Fibroblast of skin of left biceps (primary cell): ENCODE measurements at places on chromosomes 11 and 22.

DNA sequence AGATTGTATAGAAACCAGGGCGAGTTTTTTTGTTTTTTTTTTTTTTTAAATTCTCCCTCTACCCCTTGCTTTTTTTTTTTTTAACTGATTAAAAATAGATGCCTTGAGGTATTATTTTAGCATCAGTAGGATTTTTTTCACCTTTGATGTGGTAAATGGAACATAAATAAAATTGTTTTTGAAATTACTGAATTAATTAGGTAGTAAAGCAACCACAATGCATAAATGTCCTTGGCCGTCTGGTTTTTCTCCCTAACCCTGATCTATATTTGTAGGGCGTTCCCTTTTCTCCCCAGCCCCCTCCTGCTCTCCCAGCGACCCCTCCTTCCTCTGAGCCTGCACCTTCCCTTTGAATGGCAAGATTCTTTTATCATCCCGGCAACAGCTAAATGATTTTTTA lies 107.8 kb downstream of the ZBTB16 start:
- DNase-seq: no peak

DNA sequence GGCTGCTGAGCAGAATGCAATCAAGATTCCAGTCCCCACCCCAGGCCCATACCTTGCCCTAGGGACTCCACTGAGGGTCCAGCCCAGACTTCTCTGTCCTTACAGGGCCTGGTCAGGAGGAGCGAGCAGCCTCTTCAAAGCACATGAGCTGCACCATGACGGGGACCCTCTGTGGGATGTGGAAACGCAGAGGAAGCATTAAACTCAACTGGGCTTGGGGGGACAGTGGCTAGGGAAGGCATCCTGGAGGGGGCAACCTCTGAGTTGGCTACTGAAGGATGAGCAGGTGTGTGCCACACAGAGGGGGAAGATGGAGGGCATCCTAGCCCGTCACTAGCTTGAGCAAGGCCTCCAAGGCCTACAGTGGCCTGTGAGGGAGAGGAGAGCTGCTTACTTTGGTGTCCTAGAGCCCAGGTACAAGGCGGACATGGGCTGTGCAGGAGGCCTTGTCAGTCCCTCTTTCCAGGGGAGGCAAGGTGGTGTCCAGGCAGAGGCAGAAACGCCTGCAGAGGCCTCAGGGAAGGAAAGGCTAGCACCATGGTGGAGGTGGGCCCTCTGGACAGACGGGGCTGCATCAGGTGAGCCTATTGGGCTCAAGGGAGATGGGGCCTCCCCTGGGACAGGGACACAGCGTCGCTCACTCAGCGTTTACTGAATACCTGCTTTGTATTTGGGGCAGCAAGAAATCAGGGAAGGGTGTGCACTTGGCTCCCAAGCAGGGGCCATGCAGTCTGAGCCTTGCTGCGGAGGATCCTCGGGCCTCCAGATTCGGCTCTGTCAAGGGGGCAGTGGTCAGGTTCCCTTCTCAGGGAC lies 14.3 kb downstream of the TTC38 start:
- DNase-seq: no peak

- DNase-seq: no peak
Measured at GRCh38 chr11:65478388-65479183, 20.3 kb upstream of the MALAT1 start.

DNA sequence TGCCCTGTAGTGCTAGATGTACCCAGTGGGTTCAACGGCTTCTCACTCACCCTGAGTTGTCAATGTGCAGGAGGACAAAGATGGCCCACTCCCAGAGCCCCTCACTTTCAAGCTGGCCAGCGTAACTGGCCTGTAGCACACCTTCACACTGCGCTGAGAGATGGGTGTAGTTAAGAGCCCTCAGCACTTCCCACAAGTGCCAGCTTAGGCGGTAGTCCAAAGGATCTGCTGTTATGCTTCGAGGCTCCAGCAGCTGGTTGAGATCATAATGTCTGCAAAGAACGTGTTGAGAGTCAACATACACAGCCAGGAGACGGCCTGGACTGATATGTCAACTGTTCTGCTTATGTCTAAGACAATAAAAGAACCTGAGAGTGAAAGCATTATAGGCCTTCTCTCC lies 14.7 kb upstream of the CHRNA10 start:
- no peak for DNase-seq

DNA sequence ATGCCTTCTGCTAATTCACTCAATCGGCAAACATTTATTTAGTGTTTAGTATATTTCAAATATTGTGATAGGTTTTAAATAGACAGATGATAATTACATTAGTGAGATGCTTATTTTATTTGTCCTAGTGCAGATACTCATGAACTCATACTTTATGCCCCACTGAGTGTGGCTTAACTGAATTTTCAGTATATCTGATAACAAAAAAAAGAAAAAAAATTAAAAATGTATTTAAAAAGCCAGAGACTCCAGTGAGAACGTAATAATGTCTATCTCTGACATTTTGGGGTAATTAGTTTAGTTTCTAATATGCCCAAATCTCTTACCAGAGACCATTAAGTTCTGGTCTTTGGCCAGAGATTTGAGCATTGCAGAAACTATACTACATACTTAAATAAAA lies 332.6 kb upstream of the CHORDC1 start:
- DNase-seq: no peak
